ENCODE measurements at places on chromosomes 4 and X.

DNA sequence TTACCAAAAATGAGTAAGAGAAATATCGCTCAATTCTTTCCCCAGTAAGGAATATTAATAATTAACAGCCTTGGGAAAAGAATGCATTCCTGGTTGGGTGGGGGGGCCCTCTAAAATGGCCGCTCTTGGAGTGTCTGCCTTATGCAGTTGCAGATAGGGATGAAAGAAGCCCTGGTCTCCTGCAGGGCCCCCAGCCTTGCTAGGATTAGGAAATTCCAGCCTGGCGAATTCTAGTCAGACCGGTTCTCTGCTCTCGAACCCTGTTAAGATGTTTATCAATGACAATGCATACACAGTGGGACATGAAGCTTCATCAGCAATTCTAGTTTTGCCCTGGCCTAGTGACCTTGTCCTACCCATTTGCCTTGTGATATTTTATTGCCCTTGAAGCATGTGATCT, 1047.7 kb upstream of the GRID2 start:
- DNase-seq, result no peak

DNA sequence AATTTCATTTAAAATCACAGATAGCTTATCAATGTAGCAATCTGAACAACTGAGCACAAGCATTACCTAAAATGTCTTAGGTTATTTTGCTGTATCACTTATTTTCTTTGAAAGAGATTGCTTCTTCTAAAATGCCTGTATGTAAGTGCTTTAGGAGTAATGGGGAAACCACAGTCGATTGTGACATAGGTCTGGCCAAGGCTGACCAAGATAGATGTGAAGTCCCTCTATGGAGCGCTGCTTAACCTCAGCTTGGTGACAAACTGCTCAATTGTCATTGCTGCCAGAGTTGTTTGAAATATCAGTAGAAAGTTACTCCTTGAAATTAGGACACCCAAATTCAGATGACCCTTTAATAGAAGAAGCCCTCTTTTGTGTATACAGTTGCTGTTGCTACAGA, 401.9 kb upstream of the NDST4 start:
- no peak for DNase-seq

- no peak for DNase-seq
These were observed 41.8 kb downstream of the RBBP7 start for GRCh38 chrX:16828124-16828908.

- no peak for DNase-seq
These were observed 2542.7 kb downstream of the PCDH7 start for GRCh38 chr4:33262824-33263223.

DNA sequence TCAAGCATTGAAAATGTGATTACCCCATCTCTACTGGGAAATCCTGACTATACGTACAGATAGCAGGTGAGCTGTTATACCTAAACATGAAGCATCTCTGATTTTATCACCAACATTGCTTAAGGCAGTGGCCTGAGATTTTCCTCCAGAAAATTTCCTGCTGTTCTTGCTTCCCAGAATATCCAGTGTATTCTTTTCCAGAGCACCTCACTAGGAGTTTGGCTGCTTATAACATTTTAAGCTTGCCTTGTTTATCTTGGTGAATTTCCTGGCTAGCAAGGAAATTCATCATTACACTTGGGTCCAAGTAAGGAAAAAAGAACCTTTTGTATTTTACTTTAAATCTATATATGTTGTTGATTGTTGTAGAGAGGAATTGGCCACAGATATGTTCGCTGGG, 73.0 kb upstream of the CLCN4 start:
- no peak for DNase-seq

DNA sequence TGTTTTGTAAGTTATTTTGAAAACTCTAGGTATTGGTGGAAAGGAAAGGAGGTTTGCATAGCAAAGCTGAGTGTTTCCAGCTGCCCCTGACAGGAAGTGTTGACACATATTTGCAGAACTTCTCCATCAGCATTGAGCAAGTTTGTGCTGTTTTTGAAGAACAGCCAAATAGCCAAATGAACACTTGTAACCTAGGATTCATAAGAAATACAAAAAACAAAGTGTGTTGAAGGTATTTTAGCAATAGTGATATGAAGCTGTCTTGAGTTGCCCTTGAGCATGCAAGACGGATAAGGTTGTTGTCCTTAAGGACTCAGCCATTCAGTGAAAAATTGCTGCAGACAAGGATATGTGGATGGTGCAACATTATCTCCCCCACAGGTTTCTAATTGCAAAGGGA, 68.3 kb upstream of the PGM2 start:
- peak; percentile 19 for DNase-seq

GRCh38 chr4:170662250-170662649, 572.5 kb upstream of the AADAT start:
- DNase-seq, result no peak

- no peak for DNase-seq
These were observed 200.2 kb downstream of the LRBA start for GRCh38 chr4:150814873-150815272.
